ENCODE measurements at places on chromosomes 1 and 21.

- DNase-seq: no peak
Measured at GRCh38 chr1:11746092-11746491, 10.2 kb downstream of the AGTRAP start.

DNA sequence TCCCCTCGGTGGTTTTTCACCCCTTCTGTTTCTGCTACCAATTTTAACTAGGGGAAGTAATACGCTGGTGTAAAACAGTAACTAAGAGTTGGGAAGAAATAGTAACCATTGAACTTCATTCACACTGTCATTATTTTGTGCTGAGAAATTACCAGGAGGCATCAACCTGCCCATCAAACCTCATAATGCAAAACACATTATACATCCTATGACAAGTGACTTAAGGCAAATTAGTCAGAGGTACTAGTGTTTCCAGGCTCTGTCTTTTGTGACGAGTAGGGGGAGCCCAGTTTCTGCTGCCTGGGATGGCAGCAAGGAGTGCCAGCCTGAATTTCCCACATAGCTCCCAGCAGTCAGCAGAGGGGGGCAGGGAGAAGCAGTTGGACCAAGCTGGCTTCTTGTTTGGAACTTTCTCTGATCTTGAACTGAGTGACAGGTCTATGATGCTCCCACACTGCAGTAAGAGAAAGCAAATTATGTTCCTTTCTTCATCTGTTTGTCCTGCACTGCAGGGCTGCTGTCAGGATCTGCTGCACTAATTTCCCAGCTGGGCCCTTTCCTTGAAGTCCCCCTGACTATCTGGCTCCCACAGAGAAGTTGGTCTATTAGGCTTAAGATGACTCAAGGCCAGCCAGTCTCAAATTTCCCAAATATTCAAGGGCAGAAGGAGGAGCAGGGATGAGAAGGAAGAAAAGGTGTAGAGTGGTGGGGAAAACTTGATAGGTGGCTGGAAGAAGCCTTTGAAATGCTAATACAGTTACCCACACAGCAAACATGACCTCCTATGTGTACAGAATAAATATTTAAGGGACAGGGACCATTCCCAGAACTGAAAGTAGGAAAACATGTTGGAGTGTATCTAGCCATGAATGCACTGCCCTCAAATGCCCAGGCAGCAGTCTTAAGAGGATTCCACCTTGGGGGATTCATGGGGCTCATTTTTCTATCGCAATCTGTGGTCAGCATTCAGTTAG, 322.8 kb downstream of the SEC16B start:
- no peak for DNase-seq

DNA sequence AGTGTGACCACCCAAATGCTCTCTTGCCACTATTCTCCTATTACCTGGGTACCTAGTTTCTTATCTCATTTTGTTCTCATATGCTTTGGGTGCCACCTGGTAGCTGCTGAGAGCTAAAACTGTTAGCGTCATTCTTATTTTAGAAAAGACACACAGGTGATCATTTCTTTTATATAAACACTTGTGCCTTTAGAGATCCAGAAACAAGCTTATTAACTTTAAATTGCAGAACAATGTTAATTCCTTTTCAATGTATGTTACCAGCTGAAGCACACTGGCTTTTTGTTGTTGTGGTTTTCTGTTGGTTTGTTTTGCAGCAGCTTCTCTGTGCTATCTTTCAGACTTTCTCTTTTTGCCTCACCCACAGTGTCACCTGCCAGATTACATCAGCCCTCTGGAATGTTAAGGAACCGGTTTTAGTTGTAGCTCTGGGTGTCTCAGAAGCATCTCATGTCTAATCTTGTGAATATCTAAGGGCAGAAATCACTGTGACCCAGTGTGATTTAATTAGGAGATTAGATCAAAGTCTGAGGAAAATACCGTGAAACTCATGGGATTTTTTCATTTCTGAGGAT, 43.4 kb upstream of the SLC19A2 start:
- DNase-seq: no peak

DNA sequence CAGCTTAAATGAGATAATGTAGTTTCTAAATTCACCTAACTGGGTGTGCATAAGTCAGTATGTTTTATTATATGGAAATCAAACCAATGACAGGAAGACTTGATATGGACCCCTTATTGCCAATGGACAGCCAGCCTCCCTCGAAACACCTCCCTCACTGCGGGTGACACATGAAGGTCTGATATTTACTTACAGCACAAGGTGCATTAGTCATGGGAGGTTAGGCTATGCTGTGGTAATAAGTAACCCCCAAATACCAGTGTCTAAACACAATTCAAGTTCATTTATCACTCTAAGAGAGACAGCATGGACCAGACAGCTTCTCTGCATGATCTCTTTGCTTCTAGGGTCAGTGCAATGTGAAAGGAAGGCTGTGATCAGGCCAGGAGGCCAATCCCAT, 126.0 kb upstream of the KCNJ6 start:
- no peak for DNase-seq

- no peak for DNase-seq
Measured at GRCh38 chr1:113895098-113895497, 7.7 kb upstream of the BCL2L15 start.

DNA sequence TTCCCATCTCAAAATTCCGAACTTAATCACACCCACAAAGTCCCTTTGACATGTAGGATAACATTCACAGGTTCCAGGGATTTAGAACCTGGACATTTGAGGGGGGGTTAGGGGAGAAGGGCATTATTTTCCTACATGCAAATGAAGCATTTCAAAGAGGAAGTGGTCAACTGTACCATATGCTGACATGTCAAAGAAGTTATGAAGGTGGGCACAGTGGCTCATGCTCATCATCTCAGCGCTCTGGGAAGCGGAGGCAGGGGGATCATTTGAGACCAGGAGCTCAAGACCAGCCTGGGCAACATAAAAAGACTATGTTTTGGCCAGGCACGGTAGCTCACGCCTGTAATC, 35.7 kb downstream of the PTP4A2 start:
- DNase-seq: no peak

- DNase-seq: no peak
Measured at GRCh38 chr1:240575981-240576662, 35.8 kb downstream of the GREM2 start.

- DNase-seq: no peak
Measured at GRCh38 chr1:206792939-206793607, 20.8 kb upstream of the IL10 start.

GRCh38 chr21:36926989-36927718, 39.3 kb downstream of the HLCS start:
- no peak for DNase-seq

GRCh38 chr1:201436393-201436792, 14.9 kb upstream of the TNNI1 start:
- DNase-seq: no peak

DNA sequence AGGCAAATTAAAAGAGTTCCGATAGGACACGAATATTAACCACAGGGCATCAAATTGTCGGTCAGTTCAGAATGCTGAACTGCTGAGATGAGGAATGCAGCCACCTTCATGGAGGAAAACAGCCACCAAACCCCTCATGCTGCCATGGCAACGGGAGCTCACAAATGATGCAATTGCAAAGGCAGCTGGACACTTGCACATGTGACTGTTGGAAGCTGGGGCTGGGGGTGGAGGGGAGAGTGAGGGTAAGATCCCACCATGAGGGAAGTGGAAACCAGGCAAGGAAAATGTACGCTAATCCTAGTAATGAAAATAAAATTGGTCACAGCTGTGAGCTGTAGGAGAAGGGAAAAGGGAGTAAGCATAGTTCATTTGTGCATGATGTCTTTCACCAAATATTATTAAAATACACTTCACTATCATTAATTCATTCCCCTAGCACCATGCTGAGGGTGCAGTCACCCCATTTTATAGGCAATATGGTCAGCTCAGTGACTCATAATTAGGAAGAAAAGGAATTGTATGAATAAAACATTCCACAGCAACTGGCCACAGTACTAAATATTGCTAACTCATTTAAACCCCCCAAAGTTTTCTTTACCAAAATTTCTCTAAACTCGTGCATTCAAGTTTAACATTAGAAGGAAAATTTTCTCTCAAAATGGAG, 15.3 kb downstream of the BECN2 start:
- no peak for DNase-seq

DNA sequence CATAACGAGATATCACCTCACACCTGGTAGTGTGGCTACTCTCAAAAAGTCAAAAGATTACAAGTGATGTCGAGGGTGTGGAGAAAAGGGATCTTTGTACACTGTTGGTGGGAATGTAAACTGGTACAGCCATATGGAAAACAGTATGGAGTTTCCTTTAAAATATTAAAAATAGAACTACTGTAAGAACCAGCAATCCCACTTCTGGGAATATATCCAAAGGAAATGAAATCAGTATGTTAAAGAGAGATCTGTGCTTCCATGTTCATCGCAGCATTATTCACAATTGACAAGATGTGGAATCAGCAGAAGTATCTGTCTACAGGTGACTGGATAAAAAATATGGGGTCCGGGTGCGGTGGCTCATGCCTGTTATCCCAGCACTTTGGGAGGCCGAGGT, 7.6 kb upstream of the PIK3C2B start:
- DNase-seq: no peak

GRCh38 chr21:25039461-25040380, 567.6 kb downstream of the MRPL39 start:
- no peak for DNase-seq

GRCh38 chr1:221335161-221336101, 406.5 kb downstream of the DUSP10 start:
- DNase-seq: no peak

DNA sequence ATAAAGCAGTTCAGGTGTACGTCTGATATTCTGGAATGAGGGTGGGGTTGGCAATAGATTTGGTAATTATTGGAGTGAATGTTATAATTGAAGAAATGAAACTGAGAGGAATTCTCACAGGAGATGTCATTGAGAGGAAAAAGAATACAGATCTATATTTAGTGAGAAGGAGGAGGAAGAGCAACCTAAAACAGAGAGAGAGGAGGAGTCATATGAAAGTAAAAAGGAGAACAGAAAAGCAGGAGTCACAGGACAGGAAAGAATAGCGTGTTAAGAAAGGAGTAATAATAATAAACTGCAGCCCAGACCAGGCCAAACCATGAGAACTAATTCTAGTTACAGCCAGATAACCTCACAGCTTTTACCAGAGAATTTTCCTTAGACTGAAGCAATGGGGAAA, 62.7 kb upstream of the MROH9 start:
- DNase-seq: no peak

DNA sequence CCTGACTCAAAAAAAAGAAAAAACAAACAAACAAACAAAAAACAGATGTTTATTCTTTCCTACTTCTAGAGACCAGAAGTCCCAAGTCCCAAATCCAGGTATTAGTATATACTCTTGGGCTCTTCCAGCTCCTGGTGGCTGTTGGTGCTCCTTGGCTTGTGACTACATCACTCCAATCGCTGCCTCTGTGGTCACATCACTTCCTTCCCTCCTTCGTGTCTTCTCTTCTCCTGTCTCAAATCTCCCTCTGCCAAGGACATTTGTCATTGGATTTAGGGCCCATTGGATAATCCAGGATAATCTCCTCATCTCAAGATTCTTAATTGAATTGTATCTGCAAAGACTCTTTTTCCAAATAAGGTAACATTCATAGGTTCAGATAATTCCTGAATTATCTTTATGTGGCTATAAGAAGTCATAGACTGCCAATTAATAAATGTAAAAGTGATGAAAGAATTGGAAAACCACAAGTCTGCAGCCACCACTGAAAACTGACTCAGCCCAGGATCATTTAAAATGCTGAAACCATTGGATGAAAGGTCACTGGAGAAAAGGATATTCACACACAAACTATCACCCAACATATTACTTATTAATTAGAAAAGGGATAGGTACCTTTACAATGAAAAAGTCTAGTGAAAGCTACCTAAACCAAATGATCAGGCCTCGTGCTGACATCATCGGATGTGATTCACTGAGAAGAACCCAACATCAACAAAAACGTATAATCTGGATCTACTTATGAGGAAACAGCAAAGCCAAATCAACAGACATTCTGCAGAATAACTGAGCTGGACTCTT, 67.1 kb downstream of the ZNF281 start:
- no peak for DNase-seq

- no peak for DNase-seq
Measured at GRCh38 chr1:47756006-47756405, 241.2 kb downstream of the TRABD2B start.

GRCh38 chr1:91742848-91743292, 143.1 kb downstream of the TGFBR3 start:
- DNase-seq: no peak

DNA sequence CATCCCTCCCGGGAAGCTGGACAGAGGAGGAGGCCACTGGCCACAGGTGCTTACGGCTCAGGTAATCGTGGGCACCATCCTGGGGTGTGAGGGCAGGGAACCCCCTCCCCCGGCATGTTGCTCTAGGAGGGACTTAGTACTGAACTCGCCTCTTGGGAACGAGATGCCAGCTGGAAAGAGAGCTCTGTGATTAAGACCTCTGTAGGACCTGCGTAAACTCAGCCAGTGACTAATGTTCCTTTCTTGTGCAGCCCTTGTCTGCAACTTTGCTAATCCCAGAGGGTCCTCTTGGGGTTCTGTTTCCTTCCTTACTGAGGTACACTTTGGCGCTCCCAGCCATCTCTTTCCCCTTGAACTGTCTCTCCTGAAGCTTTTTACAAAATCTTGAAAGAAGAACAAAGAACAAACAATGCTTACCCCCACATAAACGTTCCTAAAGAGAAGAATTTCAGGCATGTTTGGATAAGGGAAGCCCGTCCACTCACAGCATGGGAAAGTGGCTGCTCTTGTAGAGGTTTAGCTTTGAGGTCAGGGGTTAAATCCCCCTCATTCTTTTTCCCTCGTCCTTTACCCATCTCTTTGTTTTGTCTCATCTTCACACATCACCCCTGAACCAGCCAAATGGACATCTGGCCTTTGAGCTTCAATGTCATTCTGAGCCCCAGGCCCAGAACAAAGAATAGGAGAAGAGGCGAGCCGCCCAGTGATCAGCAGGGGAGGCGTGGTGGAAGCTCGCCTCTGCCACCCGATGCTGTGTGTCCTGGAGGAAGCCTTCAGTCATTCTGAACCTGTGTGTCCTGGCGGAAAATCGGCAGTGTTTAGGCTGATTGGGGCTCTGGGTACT, 37.4 kb downstream of the CITED4 start:
- no peak for DNase-seq

- no peak for DNase-seq
Measured at GRCh38 chr1:159071970-159072582, 4.5 kb downstream of the AIM2 start.

DNA sequence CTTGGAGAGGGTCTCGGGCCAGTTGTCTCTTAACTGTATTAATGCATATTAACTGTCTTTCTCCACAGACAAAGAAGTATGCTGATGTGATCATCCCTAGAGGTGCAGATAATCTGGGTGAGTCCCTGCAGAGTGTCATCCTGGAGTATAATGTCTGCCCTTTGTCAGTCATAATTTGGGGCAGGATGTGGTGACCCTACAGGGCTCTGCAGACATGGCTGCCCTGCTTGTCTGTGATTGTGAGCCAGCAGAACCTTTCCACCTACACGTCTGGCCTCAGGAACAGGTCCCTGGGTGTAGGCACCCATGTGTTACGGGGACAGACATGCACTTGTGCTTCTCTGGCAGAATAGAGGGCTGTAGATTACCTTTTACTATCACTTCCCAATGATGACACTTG, 78.4 kb downstream of the UCK2 start:
- DNase-seq: no peak

- DNase-seq: no peak
Measured at GRCh38 chr1:118947003-118947765, 41.0 kb downstream of the TBX15 start.

GRCh38 chr21:44517175-44517899, 22.7 kb downstream of the KRTAP10-1 start:
- DNase-seq: no peak

GRCh38 chr1:16954579-16954978, 25.8 kb downstream of the MFAP2 start:
- no peak for DNase-seq

- no peak for DNase-seq
Measured at GRCh38 chr1:147142886-147143285, 29.4 kb downstream of the PRKAB2 start.

GRCh38 chr1:15796086-15796462, 11.4 kb downstream of the UQCRHL start:
- DNase-seq: no peak
